ENCODE measurements at places on chromosomes 12 and 14.

GRCh38 chr12:76450690-76451089 lies 102.5 kb upstream of the BBS10 start:
- no peak for DNase-seq

DNA sequence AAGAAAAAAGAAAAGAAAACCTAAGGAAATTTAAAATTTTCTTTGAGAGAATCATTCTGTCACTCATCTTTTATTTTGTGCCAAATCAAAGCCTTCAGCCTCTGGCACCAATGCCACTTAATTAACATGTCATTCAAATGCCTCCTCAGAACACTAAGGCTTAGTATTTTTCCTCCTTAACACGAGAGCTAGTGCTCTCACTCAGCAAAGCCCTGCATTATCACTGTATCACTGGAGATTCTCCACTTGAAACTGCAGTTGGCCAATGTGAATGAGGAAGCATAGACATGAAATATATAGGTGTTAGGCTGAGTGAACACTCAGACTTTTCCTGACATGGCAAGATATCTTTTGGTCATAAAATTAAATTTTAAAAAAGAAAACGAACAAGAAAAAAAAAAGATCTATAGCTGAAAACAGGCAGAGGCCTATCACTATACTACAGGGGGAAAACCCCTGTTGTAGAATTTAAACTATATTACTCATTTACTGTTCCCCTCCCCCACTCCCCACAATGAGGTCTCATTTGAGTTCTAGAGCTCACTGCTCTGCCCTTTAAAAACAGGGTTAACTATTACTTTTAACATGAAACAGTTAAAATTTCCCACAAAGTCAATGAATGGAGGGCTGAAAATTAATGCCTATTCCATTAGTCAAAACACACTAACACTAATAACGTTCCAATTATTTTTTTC lies 5.1 kb downstream of the MBIP start:
- DNase-seq = no peak

DNA sequence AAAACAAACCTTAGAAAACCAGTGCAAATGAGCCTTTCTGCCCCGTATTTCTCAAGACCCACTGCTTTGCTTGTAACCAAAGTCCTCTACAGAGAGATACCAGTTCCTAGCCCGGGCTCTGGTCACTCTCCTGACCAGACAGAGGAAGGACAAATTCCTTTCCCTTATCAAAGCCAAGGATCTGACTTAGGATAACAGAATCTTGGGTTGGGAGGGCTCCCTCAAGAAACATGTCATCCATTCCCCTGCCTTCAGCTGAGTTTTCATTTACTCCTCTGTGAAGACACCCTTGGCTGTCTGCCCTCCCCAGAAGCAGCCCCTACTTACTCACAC lies 116.0 kb upstream of the PARP11 start:
- DNase-seq = no peak

- DNase-seq = no peak
These were observed 56.9 kb downstream of the IGF1 start for GRCh38 chr12:102423462-102423861.

DNA sequence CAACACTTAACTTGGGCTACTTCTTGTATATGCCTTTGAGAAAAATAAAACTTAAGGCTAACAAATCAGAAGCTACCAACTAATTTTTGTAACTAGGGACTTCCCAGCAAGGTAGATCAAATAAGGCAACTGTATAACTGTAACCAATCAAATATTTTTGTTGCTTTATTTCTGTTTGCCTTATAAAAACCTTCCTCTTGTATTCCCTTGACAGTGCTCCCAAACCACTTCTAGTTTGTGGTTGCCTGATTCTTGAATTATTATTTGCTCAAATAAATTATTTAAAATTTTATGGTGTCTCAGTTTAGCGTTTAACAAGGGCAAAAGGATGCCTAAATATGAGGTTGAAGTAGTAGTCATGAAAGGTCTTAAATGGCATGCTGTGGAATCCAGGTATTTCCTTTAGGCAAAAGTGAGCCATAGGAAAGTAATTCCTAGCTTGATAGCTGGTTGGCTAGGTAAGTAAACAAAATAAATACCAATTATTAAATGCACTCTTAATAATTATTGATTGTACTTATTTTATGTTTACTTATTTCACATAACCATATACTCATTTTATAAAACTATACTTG lies 632.6 kb downstream of the RPL10L start:
- no peak for DNase-seq

DNA sequence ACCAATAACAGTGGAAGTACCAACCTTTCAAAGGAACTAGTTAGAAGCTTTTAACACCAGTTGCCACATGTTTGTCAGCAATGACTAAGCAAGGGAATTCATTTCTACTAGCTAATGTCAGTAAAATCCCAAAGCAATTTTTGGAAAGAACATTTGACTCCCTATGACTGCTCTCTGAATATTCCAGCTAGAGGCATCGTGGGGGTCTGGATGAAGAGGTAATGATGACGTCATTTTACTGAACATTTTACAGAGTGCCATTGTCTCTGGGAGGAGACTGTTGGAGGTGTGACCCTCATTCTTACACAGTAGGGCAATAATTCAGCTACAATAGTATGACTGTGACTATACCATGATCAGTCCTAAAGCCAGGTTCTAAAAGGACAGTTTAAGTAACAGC lies 204.8 kb downstream of the ITPR2 start:
- no peak for DNase-seq

- DNase-seq = peak; percentile 46
These were observed 80.9 kb downstream of the SLC41A2 start for GRCh38 chr12:104877103-104877705.

DNA sequence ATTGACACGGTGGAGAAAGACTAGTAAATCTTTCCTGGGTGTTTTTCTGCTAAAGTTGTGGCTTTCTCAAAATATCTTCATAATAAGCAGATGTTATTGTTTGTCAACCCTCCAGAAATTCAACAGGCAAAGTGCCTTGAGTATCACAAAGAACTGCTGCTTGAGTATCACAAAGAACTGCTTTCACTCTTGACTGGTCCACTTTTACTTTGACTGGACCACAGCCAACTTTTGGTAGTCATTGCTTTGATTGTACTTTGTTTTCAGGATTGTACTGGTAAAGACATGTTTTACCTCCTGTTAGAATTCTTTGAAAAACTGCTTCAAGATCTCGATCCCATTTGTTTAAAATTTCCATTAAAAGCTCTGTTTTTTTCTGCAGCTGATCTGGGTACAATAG lies 62.6 kb downstream of the PDZRN4 start:
- no peak for DNase-seq

DNA sequence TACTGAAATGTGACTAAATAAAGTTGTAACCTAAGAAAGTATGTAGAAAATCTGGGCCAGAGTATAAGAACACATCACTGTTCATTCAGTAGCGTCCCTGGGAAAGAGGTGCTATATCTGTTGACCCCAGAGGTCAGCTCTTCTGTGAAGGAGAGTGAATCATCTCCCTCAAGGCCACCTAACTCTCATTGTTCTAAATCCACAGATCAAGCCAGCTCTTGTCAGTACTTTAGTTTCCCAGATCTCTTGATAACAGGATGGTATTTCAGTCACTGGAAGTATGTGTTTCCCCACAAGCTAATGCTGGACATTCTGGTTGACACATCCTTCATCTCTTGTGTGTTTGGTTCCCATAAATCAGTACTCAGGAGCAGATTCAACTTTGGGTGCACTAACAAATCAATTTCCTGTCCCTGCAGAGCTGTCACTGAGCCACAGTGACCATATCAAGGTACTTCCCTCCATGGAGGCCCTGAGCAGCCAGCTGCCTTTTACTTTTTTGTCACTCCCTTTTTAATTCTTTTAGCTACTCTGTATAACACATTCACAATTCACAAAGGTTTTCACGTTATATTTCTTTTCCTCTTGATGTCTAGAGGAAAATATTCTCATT lies 7.8 kb downstream of the KRT1 start:
- DNase-seq = no peak

- DNase-seq = peak; percentile 28
These were observed 4.4 kb downstream of the KRT86 start for GRCh38 chr12:52278575-52279421.

DNA sequence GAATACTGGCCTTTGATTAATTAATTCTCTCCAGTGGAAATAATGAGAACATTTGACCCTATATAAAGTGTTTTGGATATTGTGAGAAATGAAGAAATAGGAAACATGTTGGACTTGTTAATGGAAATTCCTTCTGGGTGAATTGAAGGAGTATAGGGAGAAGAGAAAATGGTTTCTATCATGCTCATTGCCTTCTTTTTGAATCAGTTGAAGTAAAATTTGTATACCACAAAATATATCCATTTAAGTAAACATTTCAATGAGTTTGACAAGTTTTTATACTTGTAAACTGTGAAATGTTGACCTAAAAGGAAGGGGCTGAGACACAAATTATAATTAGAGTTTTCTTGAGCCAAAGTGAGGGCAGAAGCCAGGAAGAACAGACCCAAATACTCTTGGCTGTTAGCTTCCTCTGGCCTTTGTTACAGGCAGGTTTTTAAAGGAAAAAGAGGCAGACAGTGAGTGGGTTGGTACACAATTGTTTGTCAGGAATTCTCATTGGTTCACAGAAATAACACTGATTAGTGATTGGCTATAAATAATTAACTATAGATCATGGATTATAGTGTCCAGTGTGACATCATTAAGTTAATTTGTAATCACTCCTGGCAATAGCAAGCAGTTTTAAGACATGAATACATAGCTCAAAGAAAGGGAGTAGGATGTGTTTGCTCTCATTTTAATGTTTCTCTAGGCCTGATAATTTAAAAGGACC lies 826 bp downstream of the ZNF705A start:
- DNase-seq = no peak

- peak; percentile 71 for DNase-seq
These were observed 49.8 kb downstream of the SLC6A12 start for GRCh38 chr12:164207-164606.

- no peak for DNase-seq
These were observed 9.6 kb upstream of the OTUB2 start for GRCh38 chr14:94016446-94016976.

GRCh38 chr12:112191840-112192321 lies 66.5 kb downstream of the TRAFD1 start:
- DNase-seq = peak; percentile 23

DNA sequence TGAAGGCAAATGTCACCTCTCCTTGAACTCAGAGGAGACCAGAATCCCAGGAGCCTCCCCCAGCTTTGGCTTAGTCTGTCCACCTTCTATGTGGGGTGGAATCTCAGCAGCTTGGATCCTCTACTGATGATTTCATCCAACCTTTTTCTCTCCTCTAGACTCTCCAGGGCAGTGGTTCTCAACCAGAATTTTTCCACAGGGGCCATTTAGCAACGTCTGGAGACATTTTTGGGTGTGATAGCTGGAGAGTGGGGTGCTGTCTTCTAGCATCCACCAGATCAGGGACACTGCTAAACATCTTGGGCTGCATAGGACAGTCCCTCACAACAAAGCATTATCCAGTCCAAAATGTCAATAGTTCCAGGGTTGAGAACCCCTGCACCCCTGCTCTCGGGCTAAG lies 4.4 kb upstream of the DDX23 start:
- no peak for DNase-seq

DNA sequence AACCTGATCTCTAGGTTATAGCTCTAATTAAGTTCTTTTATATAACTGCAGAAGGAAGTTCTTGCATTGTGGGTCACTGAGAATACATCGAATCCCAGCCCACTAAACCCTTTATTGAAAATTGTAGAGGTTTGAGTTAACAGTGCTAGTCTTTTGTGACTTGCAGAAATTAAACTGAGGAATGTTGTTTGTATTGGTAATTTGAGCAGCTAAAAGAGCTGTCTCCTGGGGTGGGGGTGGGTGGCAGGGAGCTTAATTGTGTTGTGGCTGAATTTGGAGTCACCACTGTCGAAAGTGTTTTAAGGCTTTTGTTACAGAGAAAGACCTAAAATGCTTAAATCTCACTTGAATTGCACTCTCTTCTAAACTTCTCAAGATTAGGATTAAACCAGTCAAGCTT lies 3.2 kb upstream of the COX8C start:
- no peak for DNase-seq

DNA sequence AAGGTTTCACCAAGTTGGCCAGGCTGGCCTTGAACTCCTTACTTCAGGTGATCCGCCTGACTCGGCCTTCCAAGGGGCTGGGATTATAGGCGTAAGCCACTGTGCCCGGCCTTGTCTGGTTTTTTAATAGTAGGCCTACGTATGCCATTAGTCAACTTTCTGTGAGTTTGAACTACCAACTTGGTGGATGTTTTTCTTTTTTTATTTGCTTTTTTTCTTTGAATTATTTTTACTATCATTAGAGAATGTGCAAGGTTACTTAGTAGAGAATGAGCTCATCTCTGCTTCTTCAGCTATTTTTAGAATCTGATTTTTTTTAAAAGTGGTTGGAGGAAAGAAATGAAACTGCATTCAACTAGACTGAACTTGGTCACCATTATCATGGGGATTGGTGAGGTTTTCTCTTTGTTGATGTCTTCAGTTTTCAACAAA lies 51.4 kb downstream of the HMGA2 start:
- DNase-seq = no peak

GRCh38 chr14:69270795-69271708 lies 11.1 kb downstream of the GALNT16 start:
- no peak for DNase-seq

GRCh38 chr12:124392667-124393413 lies 97.9 kb downstream of the RFLNA start:
- DNase-seq = no peak

- DNase-seq = no peak
These were observed 12.8 kb upstream of the RERG start for GRCh38 chr12:15234011-15234410.

DNA sequence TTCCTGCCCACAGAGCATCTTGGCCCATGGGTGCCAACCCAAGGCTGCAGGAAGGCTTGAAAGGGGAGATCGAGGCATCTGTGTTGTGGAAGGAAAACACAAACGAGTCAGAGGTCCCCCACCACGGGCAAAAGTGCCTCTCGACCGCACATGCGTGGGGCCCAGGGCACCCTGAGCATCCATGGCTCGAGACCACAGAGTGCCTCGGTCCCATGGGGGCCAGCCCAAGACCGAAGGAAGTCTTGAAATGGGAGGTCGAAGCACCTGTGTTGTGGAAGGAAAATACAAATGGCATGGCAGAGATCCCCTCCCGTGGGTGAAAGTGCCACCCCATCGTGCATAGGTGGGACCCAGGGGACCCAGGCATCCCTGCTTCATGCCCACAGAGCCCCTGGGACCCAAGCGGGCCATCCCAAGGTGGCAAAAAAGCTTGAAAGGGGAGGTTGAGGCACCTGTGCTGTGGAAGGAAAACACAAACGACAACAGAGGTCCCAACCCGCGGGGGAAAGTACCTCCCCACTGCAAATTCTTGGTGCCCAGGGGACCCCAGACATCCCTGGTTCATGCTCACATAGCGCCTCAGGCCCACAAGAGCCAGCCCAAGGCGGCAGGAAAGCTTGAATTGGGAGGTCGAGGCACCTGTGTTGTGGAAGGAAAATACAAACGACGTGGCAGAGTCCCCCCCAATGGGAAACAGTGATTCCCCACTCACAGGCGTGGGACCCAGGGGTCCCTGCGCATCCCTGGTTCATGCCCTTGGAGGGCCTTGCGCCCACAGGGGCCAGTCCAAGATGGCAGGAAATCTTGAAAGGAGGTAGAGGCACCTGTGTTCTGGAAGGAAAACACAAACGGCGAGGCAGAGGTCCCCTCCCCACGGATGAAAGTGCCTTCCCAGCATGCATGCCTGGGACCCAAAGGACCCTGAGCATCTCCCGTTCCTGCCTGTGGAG lies 373.0 kb downstream of the ALG10 start:
- DNase-seq = no peak
